ENCODE measurements at places on chromosomes 12 and 14.

DNA sequence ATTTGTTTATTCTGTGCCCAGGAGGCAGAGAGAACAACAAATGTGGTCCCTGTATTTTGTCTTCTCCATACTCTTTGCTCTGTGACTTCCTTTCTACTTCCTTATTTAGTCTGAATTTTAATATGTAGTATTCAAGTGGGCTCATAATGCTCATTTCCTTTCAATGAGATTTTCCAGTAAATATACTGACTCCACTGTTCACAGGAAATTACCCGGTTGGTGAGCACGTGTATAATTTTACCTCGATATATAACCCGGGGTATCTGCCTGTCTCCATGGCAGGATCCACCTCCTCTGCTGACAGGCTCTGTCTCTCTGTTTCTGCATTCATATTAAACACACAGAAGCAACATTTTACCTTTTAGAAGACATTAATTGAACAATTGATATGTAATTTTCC, 166.0 kb downstream of the SLC38A4 start:
- DNase-seq, result no peak

DNA sequence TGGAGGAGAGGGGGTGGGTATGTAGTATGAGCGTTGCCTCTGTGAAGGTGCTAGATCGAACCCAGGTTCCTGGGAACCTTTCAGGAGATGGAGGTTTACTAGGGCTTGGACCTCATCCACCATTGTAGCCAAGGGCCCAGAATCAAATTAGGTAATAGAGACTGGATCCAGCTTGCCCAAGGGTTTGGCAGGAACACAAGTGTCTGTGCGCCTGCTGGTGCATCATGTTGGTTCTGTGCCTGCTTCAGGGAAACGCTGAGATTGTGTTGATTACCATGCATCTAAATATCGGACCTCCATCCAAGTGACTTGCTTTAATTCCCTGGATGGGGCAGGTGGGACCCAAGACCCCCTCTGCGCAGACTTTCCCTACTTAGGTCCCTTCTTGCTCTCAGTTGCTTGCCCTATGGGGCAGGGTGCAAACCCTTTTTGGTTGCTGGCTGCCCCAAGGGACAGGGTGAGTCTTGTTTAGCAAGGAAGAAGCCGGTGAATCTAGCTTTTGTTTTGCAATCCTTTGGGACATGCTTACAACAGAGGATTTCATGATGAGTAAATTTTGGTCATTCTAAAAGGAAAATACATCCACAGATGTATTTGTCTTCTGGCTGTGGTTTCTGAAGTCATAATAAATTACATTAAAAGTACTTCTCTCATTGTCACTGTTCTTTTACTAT, 189.8 kb upstream of the PRICKLE1 start:
- DNase-seq, result peak; percentile 11

GRCh38 chr14:53692451-53692850, 264.2 kb downstream of the BMP4 start:
- no peak for DNase-seq

GRCh38 chr12:29547151-29547632, 49.7 kb upstream of the OVCH1 start:
- peak; percentile 53 for DNase-seq

DNA sequence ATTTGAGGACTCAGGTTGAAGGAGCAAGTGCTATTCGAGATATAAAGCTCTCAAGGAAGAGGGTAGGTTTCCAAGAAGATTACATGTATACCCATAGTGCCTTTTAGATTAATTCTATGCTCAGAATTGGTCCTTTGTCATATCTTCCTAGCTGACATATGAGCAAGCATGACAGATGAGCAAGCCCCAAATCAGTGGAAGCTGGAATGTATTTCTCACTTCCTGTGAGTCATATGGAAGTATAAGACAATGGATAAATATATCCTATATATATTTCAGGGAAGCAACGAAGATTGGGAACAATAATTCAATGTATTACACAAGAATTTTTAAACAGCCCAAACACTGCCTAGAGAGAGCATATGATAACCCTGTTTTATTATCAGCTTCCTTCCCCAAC, 674.1 kb upstream of the ATXN7L3B start:
- DNase-seq, result no peak

GRCh38 chr12:69821456-69822159, 3.4 kb upstream of the MYRFL start:
- DNase-seq, result peak; percentile 39

DNA sequence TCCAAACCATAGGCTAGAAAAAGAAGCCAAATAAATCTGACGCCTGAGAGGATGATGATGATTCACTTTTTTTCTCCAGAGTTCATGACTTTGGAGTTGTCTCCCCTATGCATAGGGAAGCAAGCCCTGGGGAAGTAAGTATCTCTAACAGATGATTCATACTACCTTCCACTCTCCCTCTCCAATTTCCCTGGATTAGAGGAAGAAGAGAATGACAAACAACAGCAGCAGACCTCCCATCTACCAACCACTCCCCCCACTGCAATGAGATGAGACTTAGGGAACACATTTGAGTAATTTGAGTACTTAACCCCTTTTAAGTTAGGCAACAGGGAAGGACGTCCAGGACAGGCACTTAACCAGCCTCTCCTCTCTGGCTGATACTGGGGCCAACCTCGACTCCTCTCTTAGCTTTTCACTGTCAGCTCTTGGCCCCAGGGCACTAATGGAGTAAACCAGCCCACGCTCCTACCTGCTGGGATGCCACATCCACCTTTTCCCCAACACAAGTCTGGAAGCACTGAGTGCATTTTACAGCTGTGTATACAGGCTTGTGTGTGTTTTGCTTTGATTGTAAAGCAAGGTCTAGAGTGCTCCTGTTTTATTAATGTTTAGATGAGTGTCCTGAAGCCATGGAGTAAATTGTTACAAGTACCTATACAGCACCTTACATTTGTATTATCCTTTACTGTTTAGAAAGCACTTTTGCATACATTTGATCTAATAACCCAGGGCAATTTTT, 180.7 kb downstream of the PHLDA1 start:
- DNase-seq, result peak; percentile 85

DNA sequence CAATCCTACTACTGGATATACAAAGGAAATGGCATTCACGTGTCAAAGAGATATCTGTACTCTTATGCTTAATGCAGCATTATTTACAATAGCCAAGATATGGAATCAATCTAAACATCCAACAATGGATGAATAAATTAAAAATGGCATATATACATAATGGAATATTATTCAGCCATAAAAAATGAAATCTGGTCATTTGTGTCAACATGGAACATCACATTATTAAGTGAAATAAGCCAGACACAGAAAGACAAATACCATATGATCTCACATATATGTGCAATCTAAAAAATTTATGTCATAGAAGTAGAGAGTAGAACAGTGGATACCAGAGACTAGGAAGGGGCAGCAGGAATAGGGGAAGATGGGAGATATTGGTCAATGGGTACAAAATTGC, 228.8 kb upstream of the TBX3 start:
- DNase-seq, result no peak

GRCh38 chr12:1289371-1290155, 298.5 kb downstream of the ERC1 start:
- DNase-seq, result no peak

DNA sequence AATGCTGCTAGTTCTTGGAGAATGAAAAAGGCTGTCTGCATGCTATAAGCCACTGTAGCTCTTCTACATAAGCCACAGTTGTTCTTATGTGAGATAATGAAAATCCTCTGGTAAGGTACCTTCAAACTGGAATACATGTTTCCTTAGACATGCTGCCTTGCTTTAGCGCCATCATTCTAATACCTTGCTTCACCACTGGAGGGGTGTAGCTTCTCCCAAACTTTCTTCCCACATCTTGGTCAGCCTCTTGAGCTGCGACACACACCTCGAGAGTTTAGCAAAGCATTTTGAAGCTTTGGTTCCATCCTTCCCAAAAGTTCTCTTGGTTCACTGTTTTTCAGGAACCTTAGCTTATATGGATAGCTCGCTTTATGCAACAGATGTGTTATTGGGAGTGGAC, 69.5 kb downstream of the NKX2-1 start:
- DNase-seq, result no peak

DNA sequence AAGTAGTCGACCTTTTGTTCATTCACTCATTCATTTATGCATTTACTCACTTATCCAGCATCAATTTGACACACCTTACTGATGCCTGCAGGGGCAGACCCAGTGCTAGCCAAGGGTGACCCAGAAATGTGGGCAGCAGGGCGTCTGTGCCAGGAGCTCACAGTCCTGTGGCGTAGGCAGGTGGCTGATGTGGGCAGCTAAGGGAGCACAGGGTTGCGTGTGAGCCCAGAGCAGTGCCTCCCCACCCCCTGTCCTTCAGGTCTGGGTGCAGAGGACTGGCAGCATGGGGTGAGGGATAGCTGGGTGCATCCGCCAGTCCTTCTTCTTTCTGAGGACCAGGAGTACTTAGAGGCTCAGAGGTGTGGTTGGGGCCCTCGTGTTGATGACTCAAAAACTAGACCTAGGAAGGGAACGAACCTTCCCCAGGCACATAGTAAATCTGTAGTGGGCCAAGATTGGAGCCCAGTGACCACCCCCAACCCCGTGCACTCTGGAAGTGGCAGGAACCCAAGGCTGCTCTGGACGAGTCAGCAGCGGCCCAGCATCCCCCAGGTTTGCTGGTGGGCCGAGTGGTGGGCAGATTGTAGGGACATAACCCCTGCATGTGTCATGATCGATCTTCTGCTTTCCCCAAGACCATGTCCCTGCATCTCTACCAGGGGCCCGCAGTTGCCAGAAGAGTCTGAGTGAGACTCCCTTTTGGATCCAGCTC, 63.9 kb downstream of the BEGAIN start:
- no peak for DNase-seq

- DNase-seq, result no peak
Measured at GRCh38 chr12:112936927-112937326, 1.3 kb upstream of the OAS3 start.

- DNase-seq, result peak; percentile 37
Measured at GRCh38 chr14:29458547-29458946, 469.1 kb downstream of the PRKD1 start.

DNA sequence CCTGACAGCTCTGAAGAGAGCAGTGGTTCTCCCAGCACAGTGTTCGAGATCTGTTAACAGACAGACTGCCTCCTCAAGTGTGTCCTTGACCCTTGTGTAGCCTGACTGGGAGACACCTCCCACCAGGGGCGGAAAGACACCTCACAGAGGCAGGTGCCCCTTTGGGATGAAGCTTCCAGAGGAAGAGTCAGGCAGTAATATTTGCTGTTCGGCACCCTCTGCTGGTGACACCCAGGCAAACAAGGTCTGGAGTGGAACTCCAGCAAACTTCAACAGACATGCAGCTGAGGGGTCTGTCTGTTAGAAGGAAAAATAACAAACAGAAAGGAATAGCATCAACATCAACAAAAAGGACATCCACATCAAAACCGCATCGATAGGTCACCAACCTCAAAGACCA, 21.6 kb upstream of the ABCC9 start:
- no peak for DNase-seq

- no peak for DNase-seq
Measured at GRCh38 chr12:39145175-39145999, 240.0 kb upstream of the CPNE8 start.

DNA sequence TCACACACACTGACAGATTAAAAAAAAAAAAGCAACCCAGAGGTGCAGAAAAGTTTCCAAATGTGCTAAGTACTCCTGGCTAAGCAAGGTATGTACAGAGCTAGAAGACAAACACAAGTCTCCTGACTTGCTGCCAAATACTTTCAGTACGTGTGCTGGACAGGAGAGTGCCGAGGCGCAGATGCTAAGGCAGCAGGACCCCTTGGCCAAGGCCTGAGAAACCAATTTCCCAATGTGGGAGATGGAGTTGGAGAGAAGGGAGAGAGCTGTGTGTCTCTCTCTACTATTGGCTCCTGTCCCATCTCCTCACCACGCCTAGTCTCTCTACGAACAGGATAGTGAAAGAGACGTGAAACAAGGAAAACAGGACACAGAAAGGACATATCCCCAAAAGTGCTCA, 5.3 kb downstream of the SPRYD3 start:
- DNase-seq, result no peak

DNA sequence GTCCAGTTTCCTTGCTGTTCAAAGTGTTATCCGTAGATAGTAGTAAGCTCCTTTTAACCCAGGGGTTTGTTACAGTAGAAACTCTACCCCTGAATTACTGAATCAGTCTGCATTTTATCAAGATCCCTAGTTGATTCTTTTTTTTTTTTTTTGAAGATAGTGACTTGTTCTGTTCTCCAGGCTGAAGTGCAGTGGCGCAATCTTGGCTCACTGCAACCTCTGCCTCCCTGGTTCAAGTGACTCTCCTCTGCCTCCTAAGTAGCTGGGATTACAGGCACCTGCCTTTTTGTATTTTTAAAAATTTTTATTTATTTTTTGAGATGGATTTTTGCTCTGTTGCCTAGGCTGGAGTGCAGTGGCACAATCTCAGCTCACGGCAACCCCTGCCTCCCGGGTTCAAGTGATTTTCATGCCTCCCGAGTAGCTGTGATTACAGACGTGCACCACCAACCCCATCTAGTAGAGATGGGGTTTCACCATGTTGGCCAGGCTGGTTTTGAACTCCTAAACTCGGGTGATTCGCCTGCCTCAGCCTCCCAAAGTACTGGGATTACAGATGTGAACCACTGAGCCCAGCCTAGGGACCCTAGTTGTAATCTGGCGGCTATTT, 10.5 kb downstream of the LARP4 start:
- no peak for DNase-seq

GRCh38 chr12:12721176-12721751, 4.1 kb downstream of the CDKN1B start:
- peak; percentile 48 for DNase-seq

GRCh38 chr14:102251161-102251560, 53.8 kb downstream of the MOK start:
- no peak for DNase-seq

- no peak for DNase-seq
Measured at GRCh38 chr14:65115615-65116014, 13.3 kb upstream of the MAX start.

DNA sequence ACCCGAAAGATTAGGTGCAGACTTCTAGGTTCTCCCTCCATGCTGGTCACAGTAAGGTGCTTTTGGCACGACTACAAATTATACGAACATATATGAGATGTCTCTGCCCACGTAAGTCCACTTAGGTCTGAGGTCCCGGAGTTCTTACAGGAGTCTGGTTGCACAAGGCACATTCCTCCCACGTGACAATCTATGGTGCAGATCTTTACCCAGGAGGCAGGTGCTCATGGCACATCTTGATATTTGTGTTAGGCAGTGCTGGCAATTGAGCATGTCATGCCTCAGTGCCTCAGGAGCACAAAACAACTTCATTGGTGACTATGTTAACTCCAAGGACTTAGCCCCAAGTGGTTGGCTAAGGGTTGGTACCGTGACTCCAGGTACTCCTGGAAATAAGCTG, 92.0 kb upstream of the AMN1 start:
- no peak for DNase-seq

GRCh38 chr14:89922031-89922907, 32.3 kb downstream of the EFCAB11 start:
- peak; percentile 96 for DNase-seq

DNA sequence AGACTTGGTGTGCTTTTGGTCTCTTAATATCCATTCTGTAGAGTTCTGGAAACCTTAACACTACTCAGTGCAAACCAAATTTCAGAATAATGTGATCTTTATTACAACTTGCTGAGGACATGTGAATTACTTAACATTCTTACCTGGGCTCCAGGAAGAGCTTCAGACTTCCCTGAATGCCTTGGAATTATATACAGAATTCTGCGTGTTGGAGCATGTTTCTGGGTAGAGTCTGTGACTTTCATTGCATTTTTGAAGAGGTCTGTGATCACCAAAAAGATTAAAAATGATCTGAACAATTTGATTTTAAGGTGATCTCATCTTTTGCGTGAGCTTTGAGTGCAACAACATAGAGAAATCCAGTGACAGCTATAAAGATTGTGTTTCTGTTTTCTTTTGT, 35.4 kb downstream of the ZDHHC17 start:
- DNase-seq, result no peak

GRCh38 chr12:31297572-31298514, 28.1 kb downstream of the SINHCAF start:
- no peak for DNase-seq
